NB4 (cell line): ENCODE measurements at places on chromosomes 3 and 15.
A peak's percentile ranks its signal among the peaks of the same experiment; 100 is the strongest.

DNA sequence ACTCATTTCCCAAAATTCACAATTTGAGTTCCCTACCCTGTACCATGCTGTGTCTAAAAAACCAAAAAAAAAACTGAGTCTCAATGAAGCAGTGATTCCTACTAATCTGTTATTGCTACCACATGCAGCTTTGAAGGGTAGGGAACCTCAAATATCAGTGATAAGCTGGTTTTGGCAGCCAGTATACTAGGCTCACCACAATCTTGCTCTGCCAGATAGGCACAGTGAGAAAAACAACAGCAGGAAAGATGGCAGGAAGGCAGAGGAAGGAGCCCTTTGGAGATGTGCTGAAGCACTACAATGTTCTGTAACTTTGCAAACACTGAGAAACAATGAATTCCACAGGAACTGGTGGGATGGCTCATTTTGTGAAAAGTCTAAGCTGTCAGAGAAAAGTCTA lies 96.9 kb upstream of the UBP1 start:
- DNase-seq: no peak

GRCh38 chr15:29071232-29071881 lies 185.6 kb downstream of the APBA2 start:
- DNase-seq: no peak

DNA sequence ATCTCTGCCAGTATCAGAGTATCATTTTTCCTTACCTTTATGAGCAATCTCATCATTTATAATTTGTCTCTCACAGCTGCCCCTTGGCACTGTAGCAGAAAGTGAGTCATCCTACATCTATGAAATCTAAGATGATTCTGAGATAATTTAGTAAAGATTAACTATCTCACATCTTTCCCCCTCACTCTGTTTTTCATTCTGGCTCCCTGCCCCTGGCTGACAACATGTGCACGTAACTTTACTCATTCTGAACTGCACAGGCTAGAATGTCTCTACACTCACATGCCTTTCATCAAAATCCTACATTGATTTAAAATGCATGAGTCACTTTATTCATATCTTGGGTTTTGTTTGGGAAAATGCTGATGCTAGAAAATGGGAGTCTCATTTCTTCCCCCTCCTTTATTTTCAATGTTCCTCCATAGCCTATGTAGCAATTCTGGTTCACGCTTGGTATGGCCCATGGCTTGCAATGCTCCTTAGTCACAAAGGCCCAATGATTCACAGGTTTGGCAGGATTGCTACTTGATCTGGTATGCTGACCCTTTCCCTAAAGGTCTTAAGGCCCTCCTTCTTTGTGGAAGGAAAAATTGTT lies 838.5 kb downstream of the TUSC7 start:
- DNase-seq: no peak

- DNase-seq: no peak
Observed at GRCh38 chr3:64508140-64508539, 179.7 kb downstream of the ADAMTS9 start.

- DNase-seq: peak; percentile 23
Observed at GRCh38 chr15:58476525-58477162, 44.9 kb downstream of the LIPC start.
